ENCODE measurements at places on chromosomes 5 and 9.

GRCh38 chr9:132210472-132211145, 48.8 kb downstream of the NTNG2 start:
- no peak for DNase-seq

DNA sequence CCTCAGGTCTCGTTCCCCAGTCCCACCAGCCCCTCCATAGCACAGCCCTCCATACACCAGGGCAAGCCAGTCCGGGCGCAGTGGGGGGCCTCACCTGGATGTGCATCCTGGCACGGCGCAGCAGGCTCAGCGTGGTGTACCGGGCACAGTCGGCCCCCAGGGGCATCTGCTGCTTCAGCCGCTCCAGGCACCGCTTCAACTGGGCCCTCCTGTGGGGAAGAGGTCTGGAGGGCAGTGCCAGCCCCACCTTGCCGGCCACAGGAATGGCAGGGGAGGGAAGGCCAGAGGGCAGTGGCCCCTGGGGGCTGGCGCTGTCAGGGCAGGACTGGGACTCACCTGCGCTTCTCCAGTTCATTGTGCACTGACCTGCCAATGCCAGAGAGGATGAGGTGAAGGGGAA, 1.4 kb downstream of the MXD3 start:
- DNase-seq: no peak

GRCh38 chr5:124087752-124088151, 575.8 kb downstream of the CSNK1G3 start:
- no peak for DNase-seq

DNA sequence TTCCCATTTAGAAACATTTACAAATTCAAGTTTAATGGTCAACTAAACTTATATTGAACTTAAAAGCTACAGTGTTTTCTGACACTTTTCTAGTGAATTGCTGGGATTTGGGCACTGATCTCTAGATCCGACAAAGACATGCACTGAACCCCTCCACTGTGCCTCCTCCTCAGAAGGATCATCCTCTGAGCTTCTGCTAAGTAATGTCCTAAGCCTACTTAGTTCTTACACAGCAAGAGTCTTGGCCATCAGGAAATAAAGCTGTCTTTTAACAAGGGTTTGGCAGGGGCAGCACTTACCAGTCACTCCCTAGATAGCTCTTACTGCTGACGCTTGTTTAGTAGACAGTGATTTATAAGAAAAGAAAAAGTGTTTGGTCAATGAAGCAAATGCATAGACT, 50.5 kb downstream of the FAM81B start:
- DNase-seq: no peak

DNA sequence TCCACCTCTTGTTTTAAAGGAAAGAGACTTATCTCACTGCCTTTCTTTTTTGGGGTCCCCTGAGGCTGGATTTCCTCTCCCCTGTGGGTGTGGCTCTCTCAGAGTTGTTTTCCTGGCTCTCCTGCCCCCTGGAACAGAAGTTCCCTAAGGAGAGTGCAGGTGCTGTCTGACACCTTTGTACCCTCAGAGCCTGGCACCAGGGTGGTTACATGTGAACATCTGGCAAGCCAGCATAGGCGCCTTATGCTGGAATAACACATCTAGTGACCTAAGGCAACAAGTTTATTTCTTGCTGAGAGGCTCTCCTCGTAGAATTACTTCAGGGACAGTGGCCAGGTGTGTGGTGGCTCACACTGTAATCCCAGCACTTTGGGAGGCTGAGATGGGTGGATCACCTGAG, 172.9 kb upstream of the PTCH1 start:
- no peak for DNase-seq

- peak; percentile 58 for DNase-seq
Observed at GRCh38 chr5:159338118-159338517, 7.8 kb upstream of the IL12B start.

DNA sequence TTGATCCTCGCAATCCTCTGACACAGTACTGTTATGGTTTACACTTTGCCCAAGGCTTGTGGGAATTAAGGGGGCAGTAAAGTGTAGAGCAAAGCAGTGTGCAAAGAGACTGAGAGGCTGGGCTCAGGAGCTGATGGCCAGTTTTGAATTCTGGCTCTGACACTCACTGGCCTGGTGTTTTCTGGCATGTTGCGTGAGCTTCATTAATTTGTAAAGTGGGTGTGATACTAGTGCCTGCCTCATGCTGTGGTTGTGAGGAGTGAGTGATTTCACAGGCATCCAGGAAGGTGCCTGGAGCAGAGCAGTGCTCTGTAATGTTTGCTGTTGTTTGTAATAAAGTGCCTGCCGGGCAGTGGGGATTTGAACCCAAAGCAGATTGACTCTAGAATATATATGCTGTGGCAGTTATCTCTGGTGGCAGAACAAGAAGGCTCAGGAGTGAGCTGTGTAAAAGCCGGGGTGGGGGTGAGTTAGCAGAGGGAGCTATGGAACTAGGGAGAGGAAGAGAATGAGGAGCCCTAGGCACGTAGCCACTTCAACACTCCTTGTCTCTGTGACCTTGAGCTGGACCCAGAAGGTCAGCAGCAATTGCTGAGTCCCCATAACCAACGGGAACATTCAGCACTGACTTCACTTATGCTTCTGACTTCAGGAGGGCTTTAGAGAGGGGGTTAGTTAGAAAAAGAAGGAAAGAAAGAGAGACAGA, 108.5 kb downstream of the DOCK2 start:
- DNase-seq: no peak

DNA sequence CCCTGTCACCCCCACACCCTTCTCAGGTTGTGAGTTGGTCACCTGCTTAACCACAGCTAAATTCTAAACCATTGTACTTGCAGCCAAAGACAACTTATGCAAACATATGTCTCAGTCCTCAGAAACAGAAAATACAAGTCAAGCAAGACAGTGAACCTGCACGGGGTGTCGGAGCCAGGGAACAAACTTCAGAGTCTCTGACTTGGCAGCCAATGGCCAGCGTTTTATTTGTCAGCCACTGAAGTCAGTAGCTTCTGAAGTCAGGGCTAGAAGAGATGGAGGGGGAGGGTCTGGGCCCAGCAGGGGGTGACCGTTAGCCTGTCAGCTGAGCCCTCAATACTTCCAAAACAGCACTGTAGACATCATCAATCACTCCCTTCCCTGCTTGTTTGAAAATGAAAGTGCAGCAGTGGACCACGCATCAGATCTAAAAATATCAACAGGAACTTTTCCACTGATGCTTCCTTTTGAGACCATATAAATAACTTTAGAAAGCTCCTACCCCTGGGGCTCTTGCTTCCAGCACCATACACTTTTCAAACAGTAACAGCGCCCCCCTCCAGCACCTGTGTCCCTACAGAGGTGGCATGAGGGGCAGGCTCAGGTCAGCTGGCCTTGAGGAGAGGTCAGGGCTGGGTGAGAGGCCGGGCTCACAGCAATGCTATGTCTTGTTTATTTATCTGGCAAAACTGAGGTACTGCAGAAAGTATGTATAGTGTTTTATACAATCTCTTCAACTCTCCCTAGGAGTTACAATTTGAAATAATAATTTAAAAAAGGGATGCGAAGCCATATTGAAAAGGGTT, 142.5 kb downstream of the ACER2 start:
- peak; percentile 10 for DNase-seq

GRCh38 chr9:92978345-92978875, 31.1 kb downstream of the FGD3 start:
- no peak for DNase-seq

DNA sequence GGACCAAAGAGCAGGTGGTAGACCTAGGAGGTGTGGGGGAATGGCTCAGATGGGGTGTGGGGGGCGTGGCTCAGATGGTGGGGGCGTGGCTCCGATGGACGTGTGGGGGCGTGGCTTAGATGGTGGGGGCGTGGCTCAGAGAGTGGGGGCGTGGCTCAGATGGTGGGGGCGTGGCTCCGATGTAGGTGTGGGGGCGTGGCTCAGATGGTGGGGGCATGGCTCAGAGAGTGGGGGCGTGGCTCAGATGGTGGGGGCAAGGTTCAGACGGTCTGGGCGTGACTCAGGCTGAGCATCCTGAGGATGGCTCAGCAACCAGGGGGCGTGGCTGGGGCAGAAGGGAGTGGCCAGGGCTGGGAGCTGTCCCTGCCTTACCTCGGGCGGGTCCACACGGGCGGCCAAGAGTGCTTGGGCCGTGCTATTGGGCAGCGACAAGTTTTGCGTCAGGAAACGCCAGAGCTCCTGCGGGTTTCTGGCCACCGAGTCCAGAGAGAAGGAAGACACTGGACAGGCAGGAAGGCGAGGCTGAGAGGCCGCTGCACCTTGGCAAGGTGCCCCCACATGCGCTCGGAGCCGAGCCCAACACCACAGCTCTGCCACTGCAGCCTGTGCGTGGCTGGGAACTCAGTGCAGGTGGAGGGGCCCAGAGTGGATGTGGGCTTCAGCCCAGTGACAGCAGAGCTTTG, 5.9 kb downstream of the ABCA2 start:
- DNase-seq: peak; percentile 73

DNA sequence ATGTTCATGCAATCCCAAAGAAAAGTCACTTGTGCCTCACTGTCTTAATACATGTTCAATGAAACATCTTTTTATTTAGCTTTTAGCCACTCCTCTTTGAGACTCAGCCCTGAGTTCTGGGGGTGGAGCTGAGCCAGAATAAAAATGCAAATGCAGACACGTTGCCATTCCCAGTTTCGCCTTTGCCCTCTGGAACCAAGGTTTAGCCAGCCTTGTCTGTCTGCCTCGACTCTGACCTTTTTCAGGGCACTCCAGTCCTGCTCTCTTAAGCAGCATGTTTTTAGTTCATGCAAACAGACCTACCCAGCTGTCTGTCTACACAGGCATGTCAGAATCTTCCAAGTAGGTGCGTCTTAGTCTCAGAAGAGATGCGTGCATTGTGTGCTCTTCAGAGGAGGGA, 82.2 kb upstream of the RANBP3L start:
- DNase-seq: no peak

DNA sequence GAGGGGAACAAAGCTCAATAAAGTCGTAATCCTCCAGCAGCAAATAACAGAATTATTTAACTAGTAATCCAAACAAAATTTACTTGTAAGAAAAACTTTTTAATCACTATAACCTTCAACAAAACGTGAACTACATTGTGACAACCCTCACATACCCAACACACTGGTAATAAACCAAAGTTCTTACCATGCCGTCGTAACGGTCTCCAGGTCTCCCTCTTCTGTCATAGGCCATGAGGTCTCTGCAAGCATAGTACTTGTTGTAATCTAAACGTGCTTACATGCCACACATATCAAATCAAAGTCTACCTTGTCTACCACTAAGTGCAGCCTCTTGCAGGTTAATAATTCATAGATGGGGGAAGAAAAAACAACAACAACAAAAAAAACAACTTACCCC, 8.5 kb downstream of the HNRNPK start:
- DNase-seq: no peak

GRCh38 chr9:128293091-128293490, 17.0 kb downstream of the SWI5 start:
- DNase-seq: no peak

DNA sequence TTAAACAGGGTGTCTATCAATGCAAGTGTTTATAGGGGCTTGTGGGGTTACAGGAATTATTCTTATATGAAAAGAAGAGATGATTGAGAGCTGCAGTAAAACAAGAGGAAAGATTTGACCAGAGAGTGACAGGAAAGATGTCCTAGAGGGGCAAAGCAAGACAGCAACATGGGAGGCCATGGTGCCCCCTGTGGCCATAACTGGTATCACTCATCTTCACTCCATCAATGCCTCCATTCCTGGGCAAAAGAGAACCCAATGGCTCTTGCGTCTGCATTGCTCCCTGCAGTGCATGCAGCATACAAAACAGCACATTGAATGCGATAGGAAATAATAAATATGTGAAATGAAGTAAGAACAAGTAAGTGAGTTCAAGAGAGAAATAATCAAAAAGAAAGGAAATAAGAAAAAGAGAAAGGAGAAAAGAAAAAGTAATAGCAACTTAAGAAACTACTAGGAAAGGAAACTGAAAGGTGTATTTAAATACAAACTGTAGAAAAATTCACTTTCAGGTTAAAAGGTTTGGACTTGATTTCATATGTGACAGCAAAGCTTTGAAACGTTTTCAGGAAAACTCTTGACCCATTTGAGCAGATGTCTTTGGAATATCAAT, 206.6 kb downstream of the SEMA5A start:
- no peak for DNase-seq

DNA sequence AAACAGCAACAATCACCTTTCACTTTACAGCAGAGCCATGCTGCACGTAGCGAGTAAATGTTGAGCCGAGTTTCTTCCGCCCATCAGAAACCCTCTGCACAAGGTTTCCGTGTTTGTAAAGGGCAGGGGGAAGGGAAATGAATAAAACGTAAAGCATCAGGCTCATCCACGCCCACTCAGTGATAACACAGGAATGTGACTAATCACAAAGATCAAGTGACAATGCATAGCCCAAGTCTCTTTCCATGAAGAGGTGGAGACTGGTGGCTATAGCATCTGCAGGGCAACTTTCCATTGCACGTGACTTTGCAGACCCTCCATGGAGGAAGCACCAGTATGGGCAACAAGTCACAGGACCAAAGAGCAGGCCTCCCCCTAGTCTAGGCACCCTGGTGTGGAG, 56.6 kb downstream of the CAMSAP1 start:
- DNase-seq: no peak

- DNase-seq: peak; percentile 77
Observed at GRCh38 chr5:178234750-178235587, 2.4 kb upstream of the PHYKPL start.

GRCh38 chr9:91515074-91515687, 91.5 kb upstream of the NFIL3 start:
- DNase-seq: no peak

GRCh38 chr9:137988701-137989100, 111.1 kb downstream of the CACNA1B start:
- no peak for DNase-seq

- DNase-seq: no peak
Observed at GRCh38 chr5:102018279-102018678, 277.8 kb downstream of the SLCO4C1 start.

DNA sequence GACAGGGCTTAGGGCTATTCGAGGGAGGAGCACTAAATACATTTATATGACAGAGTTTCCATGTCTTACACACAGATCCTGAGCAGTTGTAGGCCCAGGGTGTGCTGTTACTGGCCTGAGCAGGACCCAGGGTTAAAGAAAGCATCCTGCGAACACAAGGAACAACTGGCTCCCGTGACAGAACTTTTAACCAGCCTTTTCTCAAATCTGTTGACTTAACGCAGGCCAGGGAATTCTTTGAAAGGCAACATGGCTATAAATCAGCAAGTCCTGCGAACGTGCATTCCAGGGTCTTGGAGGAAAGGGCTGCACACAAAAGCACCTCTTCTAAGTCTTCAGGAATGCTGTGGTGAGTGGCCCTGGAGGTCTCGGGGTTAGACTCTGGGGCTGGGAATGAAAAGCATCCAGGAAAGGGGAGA, 45.2 kb upstream of the ANKRD55 start:
- no peak for DNase-seq

GRCh38 chr9:12819436-12820185, 44.8 kb downstream of the LURAP1L start:
- peak; percentile 55 for DNase-seq

All from RPMI8226 (cell line).